Stimulated activated CD4-positive, alpha-beta T cell treated with anti-CD3 and anti-CD28 coated beads, Interleukin-4, amount 100 ng/mL, for 48 hours (primary cell): ENCODE measurements at places on chromosomes 2 and 18.

DNA sequence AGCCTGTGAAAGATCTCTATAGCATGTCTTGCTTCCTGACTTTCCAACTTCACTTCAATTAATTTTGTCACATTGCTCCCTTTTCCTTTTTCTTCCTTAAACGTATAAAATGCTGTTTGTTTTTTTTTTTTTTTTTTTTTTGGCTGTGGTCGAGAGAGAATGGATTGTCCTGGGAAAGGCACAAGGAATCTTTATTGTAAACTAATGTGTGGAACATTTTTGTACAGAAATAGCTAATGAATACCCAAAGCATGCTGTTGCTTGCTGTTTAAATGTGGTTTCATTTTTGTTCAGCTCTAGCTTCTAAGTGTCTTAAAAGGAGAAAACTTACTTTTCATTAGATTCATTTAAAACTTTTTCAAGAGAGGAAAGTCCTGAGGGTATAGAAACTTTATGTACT, 105.5 kb downstream of the GPD2 start:
- no peak for DNase-seq

DNA sequence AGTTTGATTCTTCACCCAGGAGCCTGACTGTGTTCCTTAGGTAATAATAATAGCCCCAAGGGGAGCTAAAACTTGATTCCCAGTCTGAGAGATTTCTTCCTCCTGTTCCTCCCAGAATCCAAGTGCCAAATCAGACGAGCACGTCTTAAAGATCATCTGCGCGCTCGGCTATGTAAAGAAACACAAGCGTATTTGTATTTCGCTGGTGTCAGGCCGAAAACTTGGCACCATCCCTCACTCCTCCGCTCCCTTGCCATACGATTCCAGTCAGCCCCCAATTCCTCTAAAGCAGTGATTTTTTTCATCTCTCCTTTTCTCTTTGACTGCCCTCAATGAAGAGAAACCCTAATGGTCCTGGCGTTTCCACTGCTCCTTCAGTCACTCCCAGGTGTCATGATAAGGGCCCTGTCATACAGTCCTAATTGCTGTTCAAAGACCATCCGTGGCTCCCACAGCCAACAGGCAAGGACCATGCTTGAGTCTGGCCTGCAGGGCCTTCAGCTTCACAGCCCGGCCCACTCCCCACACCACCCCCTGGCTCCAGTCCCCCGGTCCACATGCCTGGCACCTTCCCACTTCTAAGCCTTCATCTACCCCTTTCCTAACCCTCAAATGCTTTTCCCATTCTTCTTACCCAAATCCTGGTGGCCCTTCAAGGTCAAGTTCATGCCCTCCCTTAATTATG, 130.8 kb upstream of the ID2 start:
- DNase-seq, result no peak

GRCh38 chr2:154394600-154394999, 303.9 kb upstream of the KCNJ3 start:
- no peak for DNase-seq

- DNase-seq, result no peak
Observed at GRCh38 chr2:172944794-172945509, 130.7 kb upstream of the MAP3K20 start.

- DNase-seq, result no peak
Observed at GRCh38 chr2:8841932-8842331, 4.5 kb upstream of the KIDINS220 start.

DNA sequence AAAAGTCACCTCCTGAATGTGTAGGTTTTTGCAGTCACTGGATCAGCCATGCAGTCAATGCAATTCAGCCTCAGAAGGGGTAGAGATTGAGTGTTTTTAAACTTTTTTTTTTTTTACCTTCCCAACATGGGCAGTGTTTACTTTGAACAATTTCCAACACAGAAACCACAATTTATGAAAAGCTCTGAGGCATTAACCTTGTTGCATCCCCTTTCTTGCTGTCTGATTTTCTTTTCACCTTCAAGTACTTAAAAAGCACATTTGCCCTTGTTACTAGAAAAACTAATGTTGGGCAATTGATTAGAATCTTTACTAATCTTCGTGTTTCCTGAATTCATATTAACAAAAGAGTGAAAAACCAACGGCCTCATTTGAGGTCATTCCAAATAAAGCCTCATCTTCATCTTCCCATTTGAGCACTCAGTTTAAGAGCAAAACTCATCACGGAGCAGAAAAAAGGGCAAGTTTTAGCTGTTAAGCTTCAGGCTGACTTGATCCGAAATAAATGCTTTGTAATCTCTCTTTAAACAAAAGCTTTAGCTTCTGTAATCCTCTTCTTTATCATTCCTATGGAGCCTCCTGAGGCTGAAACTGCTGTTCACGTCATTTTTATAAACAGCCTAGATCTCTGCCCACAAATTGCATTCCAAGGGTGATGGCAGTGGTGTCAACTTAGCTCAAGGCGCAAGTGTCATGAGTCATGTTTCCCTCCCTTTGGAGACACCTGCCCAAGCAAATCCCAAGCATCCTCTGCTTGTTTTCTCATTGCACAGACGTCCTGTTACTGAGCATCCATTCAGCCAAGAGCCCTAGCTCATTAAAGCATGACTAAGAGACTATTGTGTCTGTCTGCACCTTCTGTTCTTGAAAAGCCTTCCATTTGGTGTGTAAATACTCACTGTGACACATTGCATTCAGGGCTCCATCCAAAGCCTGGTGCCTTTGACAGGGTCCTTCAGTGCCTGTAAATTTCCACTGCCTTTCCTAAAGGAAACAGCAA, 107.7 kb downstream of the HNMT start:
- DNase-seq, result no peak

GRCh38 chr2:145289946-145290345, 770.0 kb upstream of the ZEB2 start:
- no peak for DNase-seq

GRCh38 chr2:123917241-123917640, 107.8 kb upstream of the CNTNAP5 start:
- DNase-seq, result no peak

- no peak for DNase-seq
Observed at GRCh38 chr2:234676109-234676782, 179.4 kb upstream of the ARL4C start.

GRCh38 chr2:9174771-9175437, 31.7 kb upstream of the ASAP2 start:
- no peak for DNase-seq

DNA sequence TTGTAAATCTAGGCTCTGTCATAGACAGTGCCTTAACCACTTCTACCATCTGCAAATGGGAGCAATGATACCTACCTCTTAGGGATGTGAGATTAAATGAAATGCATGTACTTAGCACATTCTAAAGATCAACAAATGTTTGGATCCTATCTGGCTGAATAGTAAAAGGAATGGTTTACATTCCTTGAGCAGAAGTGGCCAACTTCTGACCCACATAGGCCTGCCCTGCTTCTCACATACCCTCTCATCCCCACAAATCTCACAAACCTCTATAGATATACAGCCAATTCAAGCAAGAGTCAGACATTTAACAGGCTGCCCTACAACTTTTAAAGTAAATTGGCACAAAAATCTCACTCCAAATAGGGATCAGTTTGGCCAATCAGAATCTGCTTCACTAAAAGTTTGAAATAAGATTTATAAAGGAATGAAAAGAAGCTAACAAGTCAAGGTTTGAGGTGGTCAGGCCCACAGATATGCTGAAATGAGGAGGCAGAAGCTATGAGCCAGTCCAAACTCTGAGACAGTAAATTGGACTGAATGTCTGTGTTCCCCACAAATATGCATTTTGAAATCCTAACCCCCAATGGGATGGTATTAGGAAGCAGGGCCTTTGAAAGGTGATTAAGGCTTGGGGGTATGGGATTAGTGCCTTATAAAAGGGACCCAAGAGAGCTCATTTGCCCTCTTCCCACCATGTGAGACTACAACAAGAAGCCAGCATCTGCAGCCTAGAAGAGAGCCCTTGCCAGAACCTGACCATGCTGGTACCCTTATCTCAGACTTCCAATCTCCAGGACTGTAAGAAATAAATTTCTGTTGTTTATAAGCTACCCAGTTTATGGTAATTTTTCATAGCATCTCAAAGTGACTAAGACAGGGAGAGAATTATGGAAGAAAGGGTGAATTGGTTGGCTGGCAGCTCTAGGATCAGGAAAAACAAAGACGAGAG, 227.8 kb upstream of the RBMS1 start:
- DNase-seq, result no peak

DNA sequence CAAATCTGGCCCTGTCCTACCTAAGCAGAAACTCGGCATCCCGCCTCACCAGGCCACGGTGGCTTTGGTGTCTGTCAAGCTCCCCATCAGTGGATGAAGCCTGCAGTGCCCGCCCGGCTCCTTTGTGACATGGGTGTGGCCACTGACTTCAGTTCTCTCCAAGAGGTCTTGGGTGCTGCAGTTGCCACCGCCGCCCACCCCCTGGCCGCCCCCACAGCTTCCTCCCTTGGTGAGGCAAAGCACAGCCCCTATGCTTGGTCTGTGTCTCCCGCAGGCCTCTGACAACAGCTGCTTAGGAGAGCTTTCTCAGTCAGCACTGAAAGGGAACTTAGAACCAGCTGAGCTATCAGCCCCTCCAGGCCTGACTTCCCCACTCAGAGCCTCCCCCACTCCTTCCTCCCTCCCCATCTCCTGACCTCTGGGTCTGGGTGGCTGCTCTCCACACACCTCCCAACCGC, 22.9 kb upstream of the GPR55 start:
- DNase-seq, result no peak

DNA sequence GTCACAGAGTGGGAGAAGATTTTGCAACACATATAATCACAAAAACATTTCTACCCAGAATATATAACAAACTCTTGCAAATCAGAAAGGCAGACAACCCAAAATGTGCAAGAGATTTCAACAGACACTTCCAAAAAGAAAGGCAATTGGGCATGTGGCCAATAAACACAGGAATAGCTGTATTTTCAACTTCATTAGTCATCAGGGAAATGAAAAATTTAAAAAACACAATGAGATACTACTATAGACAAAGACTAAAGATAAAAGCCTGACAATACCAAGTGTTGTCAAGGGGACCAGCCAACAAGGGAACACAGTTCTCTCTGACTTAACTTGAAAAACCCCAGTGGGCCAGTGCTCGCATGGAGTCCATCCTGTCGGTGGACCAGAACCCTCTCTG, 40.5 kb downstream of the MTHFD2 start:
- DNase-seq, result no peak

DNA sequence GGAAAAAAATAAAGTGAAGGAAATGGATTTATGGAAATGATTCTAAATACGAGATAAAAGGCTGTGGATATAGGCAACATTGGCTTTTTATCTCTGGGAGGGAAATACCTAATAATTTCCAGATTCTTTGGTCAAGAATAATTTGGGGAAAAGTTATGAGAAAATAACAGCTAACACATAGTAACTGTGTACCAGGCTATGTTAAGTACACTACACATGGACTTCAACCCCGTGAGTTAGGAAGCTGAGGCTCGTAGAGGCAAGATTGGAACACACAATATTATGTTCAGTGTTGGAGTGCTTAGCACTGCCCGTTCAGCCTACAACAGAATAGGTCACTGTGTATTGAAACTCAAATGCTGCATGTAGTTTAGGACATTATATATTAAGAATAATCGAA, 34.3 kb upstream of the GPD2 start:
- no peak for DNase-seq

- DNase-seq, result no peak
Observed at GRCh38 chr2:43214253-43214652, 12.2 kb downstream of the ZFP36L2 start.

GRCh38 chr2:85405201-85406059, 4.7 kb downstream of the CAPG start:
- no peak for DNase-seq

DNA sequence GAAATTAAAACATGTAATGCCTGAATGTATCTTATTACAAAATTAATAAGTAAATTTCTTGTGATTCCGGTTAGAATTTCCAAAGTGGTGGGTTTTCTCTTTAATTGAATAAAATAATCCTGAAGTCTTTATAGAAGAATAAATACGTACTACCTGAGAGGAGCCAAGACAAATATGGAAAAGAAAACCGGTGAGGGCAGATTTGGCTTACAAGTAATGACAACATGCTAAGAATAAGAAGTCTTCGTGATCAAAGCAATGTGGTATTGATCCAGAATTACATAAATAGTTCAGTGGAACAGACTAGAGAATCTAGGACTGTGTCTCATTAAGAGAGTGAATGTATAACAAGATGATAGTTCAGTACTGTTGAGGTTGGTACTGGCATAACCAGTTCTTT, 167.5 kb downstream of the NEDD4L start:
- no peak for DNase-seq

GRCh38 chr18:44777457-44778192, 96.9 kb downstream of the SETBP1 start:
- DNase-seq, result no peak

DNA sequence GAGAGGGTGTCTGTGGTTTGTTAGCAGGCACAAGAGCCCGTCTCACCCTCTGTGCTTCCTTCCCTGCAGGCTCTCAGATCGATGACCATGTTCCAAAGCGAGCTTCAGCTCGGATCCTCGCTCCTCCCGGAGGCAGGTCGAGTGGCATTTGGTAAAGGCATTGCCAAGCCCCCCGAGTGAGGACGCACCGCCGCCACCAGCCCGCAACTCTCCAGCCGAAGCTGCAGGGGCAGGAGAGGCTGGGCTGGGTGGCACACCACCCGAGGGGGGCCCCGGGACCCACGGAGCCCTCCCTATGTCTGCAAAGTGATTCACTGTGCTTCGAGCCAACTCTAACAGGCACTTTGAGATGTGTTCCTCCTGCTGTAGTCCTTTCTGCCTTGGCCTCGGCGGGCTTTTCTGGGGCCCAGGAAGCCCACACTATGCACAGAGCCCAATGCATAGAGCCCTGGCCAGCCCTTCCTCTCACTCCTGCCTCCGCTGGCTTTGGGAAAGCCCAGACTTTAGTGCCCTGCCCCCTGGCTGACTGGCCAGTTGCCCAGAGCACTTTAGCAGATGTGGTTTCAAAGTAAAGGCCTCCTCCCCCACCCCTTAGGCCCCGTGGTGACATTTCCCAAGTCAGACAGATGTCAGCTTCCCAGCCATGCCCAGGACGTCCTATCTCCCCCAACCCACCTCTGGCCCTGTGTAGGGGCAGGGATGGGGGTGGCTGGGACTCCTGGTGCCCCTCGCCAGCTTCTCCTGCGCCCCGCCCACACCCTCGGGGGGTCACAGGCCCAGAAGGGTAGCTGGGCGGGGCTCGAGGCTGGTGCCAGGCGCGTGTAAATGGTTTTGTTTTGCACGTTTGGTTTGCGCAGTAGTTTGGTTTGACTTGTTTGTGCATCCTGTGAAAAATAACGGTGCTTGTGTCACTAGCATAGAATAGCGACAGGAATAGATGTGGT, 23.3 kb upstream of the MAPRE3 start:
- DNase-seq, result no peak

GRCh38 chr18:67010919-67011318, 407.0 kb upstream of the CDH19 start:
- no peak for DNase-seq

- no peak for DNase-seq
Observed at GRCh38 chr18:25594351-25594750, 242.4 kb upstream of the ZNF521 start.
